B cell (primary cell): ENCODE measurements at places on chromosomes 7 and 10. TPM values are rescaled to one million over a fixed set of nuclear protein-coding genes. Genes with fewer than 3 reads are reported as not detected.

The NME8 gene
- total RNA-seq = not detected in 2 replicates

The AGAP5 gene
- 11.5 and 18.4 TPM in 2 replicates for total RNA-seq

The FMC1 gene
- total RNA-seq = 5.3 and 12.1 TPM in 2 replicates

The ZNF239 gene
- total RNA-seq = 5.9 and 7.6 TPM in 2 replicates

The ZNF789 gene
- 36.7 and 37.3 TPM in 2 replicates for total RNA-seq

The SMKR1 gene
- total RNA-seq = 2.9 and 3.8 TPM in 2 replicates

The NPY gene
- not detected in 2 replicates for total RNA-seq

The GHITM gene
- 71.9 and 75.1 TPM in 2 replicates for total RNA-seq

The PNLIPRP2 gene
- total RNA-seq = not detected in 2 replicates

The SMO gene
- 0.39 and 0.87 TPM in 2 replicates for total RNA-seq

The CLEC2L gene
- not detected in 2 replicates for total RNA-seq

The UCN3 gene
- total RNA-seq = not detected in 2 replicates

The SLC13A1 gene
- total RNA-seq = 0.10 TPM in 1 of 2 replicates, not detected in the other

The GAD2 gene
- total RNA-seq = not detected in 2 replicates

The GNAT3 gene
- not detected in 2 replicates for total RNA-seq

The UPK3BL1 gene
- 85.4 and 97.7 TPM in 2 replicates for total RNA-seq

The ARHGAP22 gene
- 2.0 and 4.5 TPM in 2 replicates for total RNA-seq

The OR2A7 gene
- total RNA-seq = 1.3 and 2.7 TPM in 2 replicates

The PDK4 gene
- total RNA-seq = 6.8 and 7.1 TPM in 2 replicates

The FAM131B gene
- total RNA-seq = 0.05 and 0.12 TPM in 2 replicates

The DOCK1 gene
- not detected in 2 replicates for total RNA-seq

The RBM20 gene
- not detected in 2 replicates for total RNA-seq

The FGFBP3 gene
- total RNA-seq = 3.4 and 4.5 TPM in 2 replicates

The SNX8 gene
- 126 and 144 TPM in 2 replicates for total RNA-seq

The TDRD1 gene
- 0.22 and 0.29 TPM in 2 replicates for total RNA-seq

The RNF133 gene
- not detected in 2 replicates for total RNA-seq

The PI4K2A gene
- 17.7 and 18.4 TPM in 2 replicates for total RNA-seq

The SLIT1 gene
- 0.29 and 0.49 TPM in 2 replicates for total RNA-seq

The GNAI1 gene
- 0.49 TPM in 1 of 2 replicates, not detected in the other for total RNA-seq

The EGFR gene
- total RNA-seq = not detected in 2 replicates

The AKR1C8 gene
- not detected in 2 replicates for total RNA-seq

The ABCC2 gene
- total RNA-seq = 6.1 and 7.0 TPM in 2 replicates

The PRTFDC1 gene
- not detected in 2 replicates for total RNA-seq

The FOXI2 gene
- not detected in 2 replicates for total RNA-seq

The PAPOLB gene
- 0.07 TPM in 1 of 2 replicates, not detected in the other for total RNA-seq

The DNAH11 gene
- 0.24 TPM in 1 of 2 replicates, not detected in the other for total RNA-seq

The PNLIP gene
- not detected in 2 replicates for total RNA-seq

The KCP gene
- total RNA-seq = 3.8 and 3.9 TPM in 2 replicates

The SPDYE17 gene
- total RNA-seq = not detected in 2 replicates

The NUTM2B gene
- 0.80 and 1.3 TPM in 2 replicates for total RNA-seq

The TET1 gene
- 1.1 and 1.4 TPM in 2 replicates for total RNA-seq

The SMARCD3 gene
- 0.29 TPM in 1 of 2 replicates, not detected in the other for total RNA-seq

The NRCAM gene
- 3.6 and 4.6 TPM in 2 replicates for total RNA-seq

The TAS2R5 gene
- total RNA-seq = 3.6 and 6.5 TPM in 2 replicates

The EFCAB10 gene
- total RNA-seq = not detected in 2 replicates

The NEURL1 gene
- total RNA-seq = 0.30 and 0.46 TPM in 2 replicates

The CCL24 gene
- total RNA-seq = not detected in 2 replicates

The GPR15LG gene
- total RNA-seq = not detected in 2 replicates

The SPDYE5 gene
- total RNA-seq = not detected in 2 replicates

The DNTT gene
- not detected in 2 replicates for total RNA-seq

The IMPDH1 gene
- 52.3 and 54.9 TPM in 2 replicates for total RNA-seq

The SCART1 gene
- total RNA-seq = 4.7 and 7.3 TPM in 2 replicates

The MICALL2 gene
- total RNA-seq = 0.94 and 0.97 TPM in 2 replicates

The FBXL13 gene
- total RNA-seq = 2.4 and 4.0 TPM in 2 replicates

The MMP21 gene
- total RNA-seq = 0.15 TPM in 2 replicates

The MYL10 gene
- not detected in 2 replicates for total RNA-seq

The ANKRD61 gene
- not detected in 2 replicates for total RNA-seq

The ZNF425 gene
- total RNA-seq = 2.8 and 3.3 TPM in 2 replicates
